ENCODE measurements at places on chromosomes 2 and 18. TPM values are rescaled to one million over a fixed set of nuclear protein-coding genes. Genes with fewer than 3 reads are reported as not detected.

Gene CNGA3
- total RNA-seq: 0.29 TPM

Gene FTCDNL1
- total RNA-seq: 5.0 TPM

Gene ERLEC1
- 95.2 TPM for total RNA-seq

Gene GPR55
- total RNA-seq: not detected

Gene GDF7
- under 0.01 TPM for total RNA-seq

Data from osteoblast (primary cell).